ENCODE measurements at places on chromosomes 3 and 15.

DNA sequence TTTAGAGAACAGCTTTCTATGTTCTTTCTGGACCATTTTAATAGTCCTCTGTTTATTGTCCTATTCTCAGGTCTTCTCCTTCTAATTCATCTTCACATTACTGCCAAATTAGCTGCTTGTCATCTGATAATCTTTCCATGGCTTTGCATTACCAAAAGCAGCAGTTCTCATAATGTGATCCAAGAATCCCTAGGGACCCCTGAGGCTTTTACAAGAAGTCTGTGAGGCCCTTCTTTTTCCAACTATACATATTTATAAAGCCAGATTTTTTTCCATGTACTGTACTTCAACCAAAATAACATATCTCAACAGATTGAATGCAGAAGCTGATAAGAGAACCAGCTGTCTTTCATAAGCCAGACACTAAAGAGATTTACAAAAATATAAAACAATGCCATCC is 162.5 kb upstream of the BFSP2 start:
- no peak for DNase-seq

- no peak for DNase-seq
These were observed 233.2 kb upstream of the TPM1 start for GRCh38 chr15:62809115-62809967.

DNA sequence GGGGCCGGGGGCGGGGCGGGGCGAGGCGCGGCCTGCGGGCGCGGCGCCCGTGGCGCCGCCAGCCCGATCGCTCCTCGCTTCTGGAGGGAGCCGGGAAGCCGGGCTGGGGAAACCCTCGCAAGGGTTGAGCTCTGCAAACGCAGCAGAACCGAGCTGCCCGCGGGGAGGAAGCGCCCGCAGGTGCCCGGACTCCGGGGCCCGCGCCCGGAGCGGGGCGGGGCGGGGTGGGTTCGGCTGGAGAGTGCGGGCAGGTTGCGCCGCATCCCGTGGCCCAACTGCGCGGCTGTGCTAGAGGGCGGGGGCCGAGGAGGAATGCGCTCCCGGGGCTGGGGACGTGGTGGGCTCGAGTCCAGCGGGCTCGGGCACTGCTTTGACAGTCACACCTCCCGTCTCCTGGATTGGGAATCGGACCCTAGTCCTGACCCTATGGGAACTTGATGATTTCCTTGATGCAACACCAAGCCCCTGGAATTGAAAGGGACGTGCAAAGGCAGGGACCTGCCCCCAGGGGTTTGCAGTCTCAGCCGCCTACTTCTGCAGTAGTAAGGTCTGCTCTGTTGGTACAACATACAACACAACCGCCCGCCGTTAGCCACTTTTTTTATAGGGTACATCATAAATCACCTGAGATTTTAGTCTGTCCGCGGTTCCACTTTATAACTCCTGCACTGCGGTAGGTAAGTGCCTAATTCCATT is 34.3 kb downstream of the ZBTB38 start:
- peak; percentile 56 for DNase-seq

DNA sequence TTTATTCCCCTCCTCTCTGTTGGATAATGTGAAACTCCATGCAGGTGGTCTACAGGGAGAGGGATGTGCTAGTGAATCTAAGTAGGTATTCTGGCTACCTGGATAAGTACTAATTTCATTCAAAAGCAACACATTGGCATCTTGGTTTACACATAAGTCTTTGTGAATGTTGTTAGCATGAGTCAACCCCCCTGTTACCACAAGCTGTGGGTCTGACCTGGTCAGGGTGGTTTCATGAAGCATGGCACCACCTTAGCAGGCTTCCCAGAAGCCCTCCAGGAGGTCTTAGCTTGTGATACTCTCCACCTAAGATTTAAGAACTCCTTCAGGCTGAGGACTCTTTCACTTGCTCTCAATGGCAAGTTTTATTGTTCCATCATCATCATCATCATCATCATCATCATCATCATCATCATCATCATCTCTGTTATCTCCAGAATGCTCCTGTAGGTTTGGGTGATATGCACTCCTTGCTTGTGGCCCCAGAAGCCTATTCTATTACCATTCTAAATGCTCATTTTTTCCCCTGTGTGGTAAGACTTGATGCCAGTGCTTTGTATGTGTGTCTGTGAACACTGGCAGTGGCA is 62.8 kb downstream of the EPHB1 start:
- DNase-seq = no peak

DNA sequence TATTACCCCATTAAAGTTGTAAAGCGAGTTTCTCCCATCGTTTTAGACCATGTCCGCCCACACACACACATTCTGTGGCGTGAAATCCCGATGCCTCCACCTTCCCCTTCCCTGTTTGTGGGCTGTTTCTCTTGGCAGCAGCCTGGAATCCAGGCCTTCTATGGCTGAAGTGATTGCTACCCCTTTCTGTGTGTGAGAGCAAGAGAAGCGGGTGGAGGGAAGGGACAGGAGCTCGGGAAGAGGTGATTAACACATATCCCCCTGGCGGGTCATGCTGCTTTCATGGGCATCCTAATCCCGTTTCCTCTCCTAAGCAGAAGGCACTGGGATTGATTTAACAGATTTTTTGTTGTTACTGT is 283.8 kb upstream of the RGMA start:
- DNase-seq = no peak

DNA sequence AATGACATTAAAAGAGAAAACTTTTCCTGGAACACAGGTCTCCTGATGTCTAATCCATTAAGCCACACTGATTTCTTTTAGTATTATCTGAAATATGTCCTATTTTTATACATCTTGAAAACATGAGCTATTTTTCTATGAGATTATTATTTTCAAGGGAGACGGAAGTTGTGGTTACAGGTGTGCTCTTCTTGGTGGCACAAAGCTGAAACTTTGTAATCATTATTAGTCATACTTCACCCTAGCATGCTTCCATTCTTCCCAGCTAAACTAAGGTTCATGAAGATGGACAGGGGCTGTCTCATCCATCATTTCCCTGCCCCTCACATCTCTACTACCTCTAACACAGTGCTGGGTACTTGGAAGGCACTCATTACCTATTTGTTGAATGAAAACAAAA is 85.6 kb upstream of the POU1F1 start:
- no peak for DNase-seq

DNA sequence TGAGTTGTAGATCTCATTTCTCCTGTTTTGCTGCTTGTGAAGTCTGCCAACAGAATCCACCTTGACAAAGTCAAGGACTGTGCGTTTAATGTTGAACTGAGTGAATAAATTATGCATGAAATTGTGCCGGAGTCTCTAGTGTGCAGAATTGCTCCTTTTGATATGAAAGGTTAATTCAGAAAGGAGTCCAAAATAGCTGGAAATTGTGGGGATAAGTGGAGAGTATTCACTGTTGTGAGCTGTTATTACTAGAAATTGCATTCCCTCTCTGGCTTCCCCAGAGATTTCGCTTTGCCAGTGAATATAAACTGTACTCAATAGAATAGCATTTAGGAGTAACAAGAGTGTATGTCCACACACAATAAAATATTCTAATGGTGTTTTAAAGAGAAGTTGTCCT is 43.1 kb downstream of the SAMMSON start:
- DNase-seq = no peak

- no peak for DNase-seq
These were observed 41.8 kb downstream of the GOLGB1 start for GRCh38 chr3:121707531-121708273.

- DNase-seq = peak; percentile 56
These were observed 36.9 kb downstream of the DNASE1L3 start for GRCh38 chr3:58173669-58174398.

- no peak for DNase-seq
These were observed 27.6 kb downstream of the CMC1 start for GRCh38 chr3:28268989-28269388.

DNA sequence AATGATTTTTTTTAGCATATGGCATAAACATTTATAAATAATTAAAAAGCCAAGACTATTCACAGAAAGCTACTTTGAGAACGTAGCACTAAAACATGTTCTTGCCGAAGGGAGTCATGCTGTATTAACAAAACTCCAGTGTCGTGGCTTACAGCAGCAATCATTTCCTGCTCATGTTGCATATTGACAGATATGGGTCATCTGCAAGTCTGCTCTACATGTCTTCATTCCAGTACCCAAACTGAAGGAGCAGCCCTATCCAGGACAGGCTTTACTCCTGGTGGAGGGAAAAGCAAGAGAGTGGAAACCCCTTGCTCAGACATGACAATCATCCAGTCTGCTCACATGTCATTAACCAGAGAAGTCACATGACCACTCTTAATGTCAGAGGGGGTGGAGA is 87.6 kb downstream of the NEK11 start:
- DNase-seq = no peak

DNA sequence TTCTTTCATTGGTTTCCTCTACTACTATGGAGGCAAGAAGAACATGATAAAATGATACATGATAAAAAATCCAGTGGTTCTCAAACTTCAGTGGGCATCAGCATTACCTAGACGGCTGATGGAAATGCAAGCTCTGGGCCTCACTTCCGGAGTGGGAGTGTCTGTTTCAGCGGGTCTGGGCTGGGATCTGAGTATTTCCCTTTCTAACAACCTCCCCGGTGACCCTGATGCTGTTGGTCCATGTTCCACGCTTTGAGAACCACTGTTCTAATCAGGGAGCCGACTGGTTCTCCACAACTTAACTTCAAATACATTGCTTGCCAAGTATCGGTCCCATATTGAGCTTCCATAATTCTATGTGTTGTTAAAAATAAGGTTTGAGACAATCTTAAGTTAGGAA is 712.3 kb upstream of the LMCD1 start:
- no peak for DNase-seq

DNA sequence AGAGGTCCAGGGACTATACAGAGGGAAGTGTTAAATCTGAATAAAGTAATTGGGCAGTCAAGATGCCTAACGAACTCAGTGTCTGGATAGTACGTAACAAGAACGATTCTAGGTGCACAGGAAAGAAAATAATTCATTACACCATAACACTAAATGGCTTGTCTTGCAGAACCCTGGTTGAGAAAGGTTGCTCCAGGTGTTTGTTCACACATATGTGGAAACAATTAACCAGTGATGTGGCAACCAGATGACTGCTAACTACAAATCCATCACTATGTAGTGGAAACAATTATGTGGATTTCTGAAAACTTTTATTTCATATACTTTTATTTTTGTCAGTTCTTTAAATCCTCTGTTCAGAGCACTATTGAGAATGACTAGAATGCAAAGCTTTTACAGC is 10.4 kb upstream of the HDC start:
- no peak for DNase-seq

GRCh38 chr3:116849261-116849688 is 139.7 kb downstream of the TUSC7 start:
- DNase-seq = no peak

GRCh38 chr3:3800080-3800455 is 837 bp downstream of the LRRN1 start:
- DNase-seq = peak; percentile 16

- no peak for DNase-seq
These were observed 24.7 kb upstream of the DOCK3 start for GRCh38 chr3:50650018-50650417.

DNA sequence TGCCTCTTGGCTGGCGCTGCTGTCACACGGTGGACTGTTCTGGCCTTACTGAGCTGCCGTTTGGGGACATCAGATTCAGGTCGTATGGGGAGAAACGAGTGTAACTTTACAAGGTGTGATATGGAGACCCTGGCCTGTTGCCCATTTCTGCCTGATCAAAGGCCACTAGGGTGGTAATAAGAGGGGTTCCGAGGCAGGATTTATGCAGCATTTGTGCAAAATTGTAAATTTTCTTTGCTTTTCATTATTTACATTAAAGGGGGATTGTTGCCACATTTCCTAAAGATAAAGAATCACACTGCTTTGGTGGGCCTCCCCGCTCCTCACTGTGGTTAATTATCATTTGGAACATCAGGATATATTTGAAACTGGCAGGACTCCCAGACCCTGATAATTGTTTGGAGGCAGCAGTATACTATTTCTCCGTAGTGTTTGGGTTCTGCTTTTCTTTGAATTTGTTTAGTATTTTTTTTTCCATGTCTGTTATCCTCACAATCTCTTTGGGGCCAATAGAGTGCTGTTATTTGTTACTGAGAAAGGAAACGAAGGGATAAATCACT is 891 bp downstream of the NXPE3 start:
- no peak for DNase-seq

DNA sequence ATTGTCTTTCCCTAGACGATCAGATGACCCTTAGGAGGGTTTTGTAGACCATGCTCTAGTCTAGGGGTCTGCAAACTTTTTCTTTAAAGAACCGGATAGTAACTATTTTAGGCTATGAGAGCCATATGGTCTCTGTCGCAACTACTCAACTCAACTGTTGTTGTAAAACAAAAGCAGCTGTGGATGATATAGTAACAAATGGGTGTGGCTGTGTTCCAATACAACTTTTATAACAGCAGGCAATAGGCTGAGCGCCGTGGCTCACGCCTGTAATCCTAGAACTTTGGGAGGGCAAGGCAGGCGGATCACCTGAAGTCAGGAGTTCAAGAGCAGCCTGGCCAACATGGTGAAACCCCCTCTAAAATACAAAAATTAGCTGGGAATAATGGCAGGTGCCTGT is 6.1 kb upstream of the CMTM6 start:
- no peak for DNase-seq

- DNase-seq = no peak
These were observed 384.3 kb upstream of the NR2F2 start for GRCh38 chr15:95946241-95946640.

DNA sequence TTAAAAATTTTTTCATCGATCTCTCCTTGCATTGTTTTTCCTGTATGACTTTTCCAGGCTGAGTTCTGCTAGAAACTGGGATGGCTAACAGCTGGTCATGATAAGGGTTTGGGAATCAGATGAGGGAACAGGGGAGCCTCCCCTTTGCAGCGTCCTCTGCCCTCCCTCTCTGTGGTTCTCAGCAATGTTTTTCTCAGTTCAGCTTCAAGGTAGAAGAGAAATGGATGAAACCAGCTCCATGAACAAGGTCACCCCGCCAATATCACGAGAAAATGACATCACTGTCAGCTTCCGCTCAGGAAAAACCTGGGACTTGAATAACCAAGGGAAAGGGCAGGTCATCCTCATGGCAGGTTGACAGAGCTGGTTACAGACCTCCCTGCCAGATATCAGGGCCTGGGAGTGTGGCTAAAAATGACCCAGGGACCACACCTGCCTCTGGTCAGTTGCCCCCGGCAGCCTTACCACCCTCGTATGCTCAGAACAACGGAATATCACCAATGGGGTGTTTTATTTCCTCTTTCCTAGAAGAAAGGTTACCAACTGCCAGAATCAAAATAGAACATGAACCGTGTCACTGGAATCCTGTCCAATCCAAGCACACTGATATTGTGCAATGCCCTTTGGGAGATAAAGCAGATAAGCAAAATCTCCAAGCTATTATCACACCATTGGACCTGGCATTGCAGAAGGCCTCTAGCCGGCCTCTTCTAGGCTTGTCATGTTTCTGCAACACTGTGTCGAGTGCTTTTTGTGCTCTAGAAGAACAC is 26.1 kb downstream of the LSM3 start:
- no peak for DNase-seq

All from activated CD4-positive, alpha-beta T cell treated with anti-CD3 and anti-CD28 coated beads for 48 hours (primary cell).